ENCODE measurements at places on chromosomes 16 and 17.
A peak's percentile ranks its signal among the peaks of the same experiment; 100 is the strongest.

- DNase-seq, result peak; percentile 82
These were observed at the start of gene ZNF23 for GRCh38 chr16:71461686-71462648. ZNF23 (minus strand) TSS chr16:71462247; CDS start chr16:71456796, 5,451 bp downstream.

GRCh38 chr16:21101631-21102420, 48.8 kb downstream of the DNAH3 start:
- no peak for DNase-seq

GRCh38 chr17:245020-245419, 63.6 kb upstream of the DOC2B start:
- no peak for DNase-seq

GRCh38 chr17:67836205-67836987, 11.1 kb downstream of the BPTF start:
- no peak for DNase-seq

DNA sequence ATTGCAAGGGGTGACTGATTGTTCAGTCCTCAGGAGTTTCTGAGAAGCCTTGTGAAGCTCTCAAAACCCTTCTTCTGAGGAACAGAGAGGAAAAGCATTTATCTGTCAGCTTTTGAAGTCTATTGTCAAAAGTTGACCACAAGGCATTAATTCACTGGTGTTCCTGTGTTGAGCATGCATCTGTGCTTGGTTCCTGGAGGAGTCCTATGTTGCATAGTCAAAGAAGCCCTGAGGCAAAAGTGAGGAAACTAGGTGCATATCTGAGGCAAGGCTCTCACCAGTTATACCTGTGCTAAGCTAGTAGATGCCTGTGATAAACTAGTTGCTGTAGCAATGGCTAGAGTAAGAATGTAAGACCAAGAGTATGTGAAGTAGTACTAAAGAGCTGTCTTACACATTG, 1.8 kb upstream of the HEATR6 start:
- no peak for DNase-seq

GRCh38 chr16:49664221-49665215, 191.4 kb downstream of the ZNF423 start:
- no peak for DNase-seq

GRCh38 chr17:50556803-50557202, 3.7 kb upstream of the CACNA1G start:
- peak; percentile 99 for DNase-seq

GRCh38 chr17:76314392-76315227, 6.5 kb upstream of the QRICH2 start:
- no peak for DNase-seq

GRCh38 chr17:69468207-69468606, 53.7 kb downstream of the MAP2K6 start:
- no peak for DNase-seq

- DNase-seq, result no peak
These were observed 264.5 kb downstream of the FTO start for GRCh38 chr16:53968454-53968853.

DNA sequence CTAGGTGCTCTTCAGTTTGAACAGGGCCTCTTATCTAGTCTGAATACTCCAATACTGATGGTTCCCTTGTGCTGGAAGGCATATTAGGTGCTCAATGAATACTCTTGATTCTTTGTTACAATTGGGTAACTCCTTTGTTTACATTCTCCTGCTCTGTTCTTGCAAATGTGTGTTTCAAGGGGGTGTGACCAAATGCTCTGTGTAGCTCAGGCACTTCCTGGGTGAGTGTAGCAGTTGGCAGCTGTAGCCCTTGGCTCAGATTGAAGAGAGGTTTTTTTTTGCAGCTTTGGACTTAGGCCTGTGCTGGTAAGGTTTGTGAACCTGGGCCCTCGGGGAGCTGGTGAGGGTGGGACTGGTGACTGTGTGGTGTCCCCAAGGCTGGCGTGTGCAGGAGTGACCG, 20.2 kb downstream of the TBCD start:
- DNase-seq, result no peak

DNA sequence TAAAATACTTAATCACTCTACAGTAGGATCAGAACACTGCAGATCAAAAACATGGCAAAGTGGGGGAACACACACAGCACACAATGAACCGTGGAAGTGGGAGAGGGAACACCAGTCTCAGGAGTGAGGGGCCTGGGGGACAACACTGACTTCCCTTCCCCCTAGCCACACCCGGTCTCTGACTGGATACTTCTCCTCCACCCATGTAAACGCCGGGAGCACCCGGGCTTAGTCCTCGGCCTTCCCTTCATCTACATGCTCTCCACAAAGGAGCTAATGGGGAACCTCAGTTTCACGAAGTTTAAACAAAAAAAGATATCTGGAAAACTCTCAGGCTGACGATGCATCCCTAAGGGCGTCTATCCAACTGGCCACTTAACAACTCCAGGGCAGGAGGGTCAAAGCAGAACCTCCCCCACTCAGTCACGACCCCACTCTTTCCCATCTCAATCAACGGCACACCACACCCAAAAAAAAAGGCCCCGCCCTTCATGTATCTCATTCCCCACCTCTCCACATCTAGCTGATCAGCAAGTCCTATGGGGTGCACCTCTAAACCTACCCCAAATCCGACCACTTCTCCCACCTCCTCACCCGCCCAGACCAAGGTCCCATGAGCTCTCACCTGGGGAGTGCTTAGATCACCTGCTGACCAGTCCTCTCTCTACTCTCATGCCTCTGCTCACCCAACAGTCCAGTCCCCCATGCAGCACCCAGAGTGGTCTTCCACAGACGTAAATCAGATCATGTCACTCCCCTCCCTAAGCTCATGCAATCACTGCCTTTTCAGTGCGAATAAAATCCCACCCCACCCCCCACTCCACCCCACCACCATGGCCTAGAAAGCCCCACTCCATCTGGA, 7.4 kb downstream of the ZDHHC7 start:
- DNase-seq, result no peak

- no peak for DNase-seq
These were observed 1.0 kb downstream of the ST3GAL2 start for GRCh38 chr16:70437582-70438557.

- no peak for DNase-seq
These were observed 23.1 kb downstream of the COPRS start for GRCh38 chr17:31835984-31836383.

DNA sequence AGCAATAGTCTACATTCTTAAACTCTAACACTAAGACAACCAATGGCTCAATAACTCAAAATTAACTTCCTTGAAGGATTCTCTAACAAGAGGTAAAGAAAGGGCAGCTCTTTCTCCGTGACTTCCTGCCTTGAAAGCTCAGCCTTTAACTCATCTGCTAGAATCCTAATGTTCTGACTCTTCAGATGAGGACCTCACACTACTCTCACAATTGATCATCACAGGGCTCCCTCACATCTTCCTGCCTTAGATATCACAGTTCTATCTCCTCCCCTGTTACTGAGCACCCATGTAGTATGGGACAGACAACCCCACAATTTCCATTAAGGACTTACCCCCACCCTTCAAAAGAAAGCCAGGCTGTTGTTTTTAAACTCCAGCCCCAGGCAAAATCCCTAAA, 33.5 kb downstream of the SMURF2 start:
- no peak for DNase-seq

GRCh38 chr16:83906683-83907082, 7.8 kb downstream of the MLYCD start:
- DNase-seq, result no peak

DNA sequence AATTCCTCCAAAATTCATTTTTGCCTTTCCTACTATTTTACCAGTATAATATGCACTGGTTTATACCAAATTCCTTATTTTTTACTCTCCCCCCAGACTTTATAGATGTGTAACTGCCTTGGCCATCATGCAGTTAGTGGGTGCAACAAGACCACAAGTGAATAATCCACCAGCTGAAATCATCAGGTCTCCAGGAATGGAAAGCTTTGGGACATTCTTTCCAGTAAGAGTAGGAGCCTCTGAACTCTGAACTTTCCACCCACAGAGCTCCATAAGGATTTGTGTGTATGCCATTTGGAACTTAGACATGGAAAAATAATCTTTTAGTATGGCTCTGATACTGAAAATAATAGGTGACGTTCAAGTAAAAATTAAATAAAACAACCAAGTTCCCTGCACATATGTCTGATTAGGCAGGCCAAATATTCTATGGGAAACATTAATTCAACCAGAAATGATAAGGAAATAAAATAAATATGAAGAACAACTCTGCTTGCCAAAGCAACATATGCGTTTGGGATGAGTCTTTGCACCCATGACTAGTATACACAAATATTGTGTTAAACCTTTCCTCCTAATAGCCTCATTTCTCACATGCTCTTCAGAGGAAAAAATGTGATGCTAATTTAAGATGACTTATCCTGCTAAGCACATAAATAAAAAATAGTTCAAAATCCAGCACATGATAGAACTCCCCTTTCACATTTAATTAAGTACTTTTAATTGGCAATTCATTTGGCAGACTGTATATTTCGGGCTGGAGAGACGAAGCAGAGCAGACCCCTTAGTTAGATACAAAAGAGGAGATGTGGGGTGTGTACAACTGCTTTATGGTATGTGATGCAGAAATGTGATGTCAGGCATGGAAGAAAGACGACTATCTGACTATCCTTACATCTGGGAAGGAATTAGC, 11.6 kb upstream of the LYRM9 start:
- no peak for DNase-seq

GRCh38 chr17:80263253-80264204, 2.9 kb downstream of the RNF213 start:
- DNase-seq, result no peak

DNA sequence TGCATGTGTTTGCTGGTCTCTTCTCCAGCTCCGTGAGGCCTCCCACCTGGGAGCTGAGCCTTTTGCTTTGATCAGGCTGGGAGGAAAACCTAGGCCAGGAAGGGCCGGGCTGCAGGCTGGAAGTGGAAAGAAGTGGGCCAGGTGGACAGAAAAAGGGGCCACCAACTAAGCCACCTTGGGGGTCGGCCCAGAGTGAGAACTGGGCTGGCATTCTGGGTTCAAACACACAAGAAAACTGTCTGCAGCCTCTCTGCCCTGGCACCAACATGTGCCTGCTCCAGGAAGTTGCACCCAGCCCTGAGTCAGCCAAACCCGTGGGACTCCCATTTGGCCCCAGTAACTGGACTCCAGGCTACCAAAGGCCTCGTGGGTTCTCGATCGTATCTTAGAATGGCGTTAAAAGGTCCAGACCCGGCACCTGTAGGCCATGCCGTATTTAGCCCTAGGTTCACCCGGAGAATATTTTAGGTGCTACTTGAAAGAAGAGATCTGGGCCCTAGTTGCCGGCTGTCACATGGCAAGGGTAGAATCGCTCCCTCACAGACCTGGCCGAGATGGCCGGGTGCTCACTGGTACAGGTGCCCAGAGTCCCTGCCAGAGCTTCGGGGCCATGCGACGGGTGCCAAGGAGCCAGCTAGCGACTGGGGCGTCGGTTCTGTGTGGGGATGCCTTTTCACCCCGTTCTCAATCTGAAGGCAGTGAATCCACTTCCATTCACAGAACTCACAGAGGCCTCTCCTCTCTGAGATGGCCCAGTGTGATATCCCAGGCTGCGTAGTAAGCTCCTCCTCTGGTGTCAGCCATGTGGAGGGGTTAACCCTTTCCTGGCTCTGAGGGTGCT, 236.6 kb downstream of the MRTFB start:
- peak; percentile 8 for DNase-seq

DNA sequence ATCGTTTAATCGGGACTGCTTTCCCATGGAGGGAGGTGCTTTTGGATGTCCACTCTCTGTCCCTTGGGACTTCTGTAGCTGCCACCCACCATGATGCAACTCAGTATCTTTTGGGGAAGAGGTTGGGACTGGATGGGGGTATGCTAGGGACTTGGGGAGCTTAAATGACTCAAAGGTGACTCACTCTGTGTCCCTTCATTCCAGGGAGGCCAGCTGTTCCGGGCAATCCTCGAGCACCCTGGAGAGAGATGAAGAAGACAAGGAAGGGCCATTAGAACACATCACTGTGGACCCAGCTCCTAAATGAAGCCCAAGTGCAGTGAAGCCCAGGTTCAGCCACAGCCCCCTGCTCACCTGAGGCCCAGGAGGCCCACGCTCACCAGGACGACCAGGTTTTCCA, 4.6 kb downstream of the COL1A1 start:
- DNase-seq, result no peak

DNA sequence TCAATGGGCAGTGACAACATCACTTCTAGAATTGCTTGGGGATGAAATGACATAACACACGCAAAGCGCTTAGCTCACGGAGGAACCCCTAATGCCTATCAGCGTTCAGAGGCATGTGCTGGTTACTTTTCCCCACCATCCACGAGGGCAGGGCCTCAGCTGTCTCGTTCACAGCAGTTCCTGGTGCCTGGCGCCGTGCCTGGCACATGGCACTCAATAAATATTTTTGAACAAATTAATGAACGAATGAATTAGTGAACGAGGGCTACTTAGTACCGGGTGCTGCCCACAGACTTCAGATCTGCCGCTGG, 14.1 kb upstream of the CIBAR2 start:
- no peak for DNase-seq

DNA sequence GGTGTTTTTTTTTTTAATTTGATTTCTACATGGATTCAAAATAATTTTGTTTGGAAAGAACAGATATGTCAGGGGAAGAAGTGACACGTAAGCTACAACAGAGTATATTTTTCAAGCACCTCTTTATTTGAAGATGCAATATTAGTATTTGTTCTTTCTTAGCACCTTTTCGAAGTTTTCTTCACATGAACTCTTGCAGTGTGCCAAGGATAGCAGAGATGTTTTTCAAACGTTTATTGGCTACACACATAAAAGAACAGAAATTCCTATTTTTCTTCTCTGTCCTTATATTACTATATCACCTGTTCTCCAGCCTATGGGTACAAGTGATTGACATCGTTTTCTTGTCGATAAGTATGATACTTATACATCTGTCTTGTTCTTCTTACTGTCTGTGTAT, 192.7 kb upstream of the TBX2 start:
- no peak for DNase-seq

DNA sequence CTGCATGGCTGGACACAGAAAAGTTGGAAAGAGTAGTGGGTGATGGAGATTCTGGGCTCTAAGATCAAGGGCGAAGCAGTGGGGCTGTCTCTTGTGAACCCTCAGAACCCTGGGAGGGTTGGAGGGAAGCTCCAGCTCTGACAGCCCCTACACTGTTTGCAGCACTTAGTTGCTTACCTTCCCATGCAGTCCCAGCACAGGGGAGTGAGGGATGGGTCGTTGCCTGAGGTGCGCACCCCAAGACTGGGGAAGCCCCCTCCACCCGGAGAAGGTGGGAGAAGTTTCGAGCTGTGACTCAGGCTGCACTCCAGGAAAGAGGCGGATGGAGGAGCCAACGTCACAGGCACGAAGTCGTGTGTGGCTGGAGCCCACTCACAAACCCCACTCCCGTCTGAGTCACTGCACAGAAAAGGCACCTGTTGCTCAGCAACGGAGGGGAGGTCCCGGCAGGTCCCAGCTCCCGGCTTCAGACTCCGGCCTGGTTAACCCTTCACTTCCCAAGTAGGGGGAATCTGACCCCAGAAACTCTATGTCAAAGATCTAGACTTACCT, 60.1 kb downstream of the AIPL1 start:
- no peak for DNase-seq

Measured in cerebellar cortex (tissue), 1 donor.